ENCODE measurements at places on chromosomes 12 and 14.

- no peak for DNase-seq
Measured at GRCh38 chr14:71204231-71204630, 297.0 kb downstream of the PCNX1 start.

- no peak for DNase-seq
Measured at GRCh38 chr14:102249041-102249440, 55.9 kb downstream of the MOK start.

DNA sequence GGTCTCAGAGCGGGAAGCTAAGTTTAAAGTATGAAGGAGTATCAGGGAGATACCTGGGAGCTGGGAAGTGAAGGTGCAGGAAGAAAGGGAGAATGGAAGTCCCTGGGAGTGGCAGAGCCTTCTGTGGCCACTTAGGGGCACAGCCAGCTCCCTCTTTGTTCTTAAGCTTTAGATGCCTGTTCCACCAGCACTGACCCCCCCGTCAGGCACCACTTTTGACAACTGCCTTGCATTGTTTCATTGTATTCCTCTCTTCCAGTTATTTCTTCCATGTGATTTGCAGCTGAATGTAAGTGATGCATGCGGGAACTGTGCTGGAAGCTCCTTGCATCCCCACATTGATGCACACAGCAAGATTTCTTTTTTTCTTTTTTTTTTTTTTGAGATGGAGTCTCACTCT is 2.6 kb downstream of the GALNT16 start:
- DNase-seq = no peak

DNA sequence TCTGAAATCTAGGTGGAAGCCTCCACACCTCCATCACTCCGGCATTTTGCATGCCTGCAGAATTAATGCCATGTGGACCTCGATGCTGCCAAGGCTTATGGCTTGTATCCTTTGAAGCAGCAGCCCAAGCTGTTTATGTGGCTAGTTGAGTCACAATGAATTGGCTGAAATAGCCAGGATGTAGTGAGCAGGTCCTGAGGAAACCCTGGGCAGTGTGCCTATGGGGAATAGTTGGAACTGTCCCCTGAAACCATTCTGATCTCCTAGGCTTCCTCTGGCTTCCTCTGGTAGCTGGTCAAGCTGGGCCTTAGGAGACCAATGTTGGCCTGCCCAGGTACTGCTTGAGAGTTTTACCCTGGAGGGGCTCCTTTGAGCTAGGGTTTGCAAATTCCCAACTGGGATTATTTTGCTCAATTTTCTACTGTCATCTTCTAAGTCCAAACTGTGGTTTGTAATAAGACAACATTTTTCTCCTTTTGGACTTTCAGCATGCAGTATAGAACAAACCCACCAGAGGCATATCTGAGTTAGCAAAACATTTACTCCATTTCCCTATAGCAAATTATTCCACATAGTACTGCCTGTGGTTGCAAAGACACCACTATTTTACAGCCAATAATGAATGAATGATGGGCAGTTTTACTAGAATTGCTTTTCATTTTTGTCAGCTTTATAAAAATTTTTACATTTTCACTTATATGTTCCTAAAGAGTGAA is 85.1 kb upstream of the AMIGO2 start:
- DNase-seq = no peak

DNA sequence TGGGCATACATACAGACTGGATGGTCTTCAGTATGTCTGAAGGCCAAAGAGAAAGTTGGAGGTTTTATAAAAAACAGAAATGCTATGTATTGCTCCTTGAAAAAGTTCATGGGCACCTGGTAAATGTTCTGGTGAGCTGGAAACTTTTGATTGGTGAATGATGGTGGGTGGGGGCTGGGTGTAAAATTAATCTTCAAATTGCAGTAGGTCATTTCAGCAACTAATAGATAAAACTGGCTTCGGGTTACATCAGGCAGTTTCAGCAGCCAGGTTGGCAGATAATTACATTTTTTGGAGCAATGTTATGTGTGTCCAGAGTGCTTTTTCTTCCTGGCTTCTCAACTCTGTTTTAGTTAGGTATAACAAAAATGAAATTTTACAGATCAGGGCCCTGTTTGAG is 35.3 kb downstream of the SDR9C7 start:
- DNase-seq = no peak

DNA sequence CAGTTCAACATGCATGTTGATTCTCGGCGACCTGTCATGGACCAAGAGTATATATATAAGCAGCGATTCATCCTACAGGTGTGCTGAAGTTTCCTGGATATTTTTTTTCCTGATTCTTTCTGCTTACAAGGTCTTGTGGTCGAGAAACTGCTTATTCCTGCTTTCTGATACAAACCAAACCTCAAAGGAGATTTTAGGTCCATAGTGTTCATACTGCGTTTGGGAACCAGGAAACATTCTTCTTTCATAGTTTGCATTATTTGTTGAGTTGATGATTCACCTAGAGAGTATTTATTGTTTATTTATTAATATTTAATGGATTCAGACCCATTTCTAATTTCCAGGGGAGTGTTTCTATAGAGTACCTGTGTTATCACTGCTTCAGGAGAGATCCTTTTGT is 70.7 kb upstream of the ASPG start:
- no peak for DNase-seq

Data from inflammatory macrophage treated with lipopolysaccharide for 1 hour (primary cell).